ENCODE measurements at places on chromosomes 7 and 10. TPM values are rescaled to one million over a fixed set of nuclear protein-coding genes. Genes with fewer than 3 reads are reported as not detected.

DNA sequence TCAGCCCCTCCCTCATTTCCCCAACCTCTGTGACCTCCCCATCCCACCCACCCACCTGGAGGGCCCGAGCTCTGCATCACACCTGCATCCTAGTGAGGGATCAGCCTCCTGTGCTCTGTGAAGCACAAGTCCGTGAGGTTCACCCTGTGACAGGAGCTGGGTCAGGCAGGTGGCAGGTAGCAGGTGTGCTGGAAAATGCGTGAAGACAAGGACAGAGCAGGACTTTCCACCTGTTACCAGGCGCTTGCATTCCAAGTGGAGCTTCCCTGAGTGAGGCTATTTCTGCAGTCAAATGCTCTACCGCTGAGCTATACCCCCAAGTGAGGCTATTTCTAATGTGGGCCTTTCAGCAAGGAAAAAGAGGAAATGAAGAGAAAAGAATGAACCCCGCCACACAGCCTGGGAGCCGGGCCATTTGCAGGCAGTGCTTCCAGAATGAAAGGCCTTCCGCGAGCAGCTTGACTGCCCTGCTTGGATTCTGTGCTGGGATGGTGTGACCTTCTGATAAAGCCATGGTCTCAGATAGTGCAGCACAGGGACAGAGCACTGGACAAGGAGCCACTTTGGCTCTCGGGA lies 13.3 kb upstream of the CPXM2 start:
- H3K27me3 ChIP-seq: peaks cover 7% of the 10 kb centered on the region
- H3K4me3 ChIP-seq: no peak overlapping the region
- no peak overlapping the region for H3K27ac ChIP-seq
- no peaks in the 10 kb centered on the region for H3K36me3 ChIP-seq

- no peak overlapping the region for H3K4me3 ChIP-seq
- no peaks in the 10 kb centered on the region for H3K36me3 ChIP-seq
- H3K4me1 ChIP-seq: no peaks in the 10 kb centered on the region
- no peak for DNase-seq
Measured at GRCh38 chr7:42869131-42870020, 42.5 kb downstream of the C7orf25 start.

Gene C10orf105
- total RNA-seq: not detected

- no peak for DNase-seq
- no peaks in the 10 kb centered on the region for H3K4me1 ChIP-seq
- H3K36me3 ChIP-seq: peaks cover 56% of the 10 kb centered on the region
- no peaks in the 10 kb centered on the region for H3K27me3 ChIP-seq
Measured at GRCh38 chr10:127374901-127375300, 174.2 kb upstream of the NPS start.

DNA sequence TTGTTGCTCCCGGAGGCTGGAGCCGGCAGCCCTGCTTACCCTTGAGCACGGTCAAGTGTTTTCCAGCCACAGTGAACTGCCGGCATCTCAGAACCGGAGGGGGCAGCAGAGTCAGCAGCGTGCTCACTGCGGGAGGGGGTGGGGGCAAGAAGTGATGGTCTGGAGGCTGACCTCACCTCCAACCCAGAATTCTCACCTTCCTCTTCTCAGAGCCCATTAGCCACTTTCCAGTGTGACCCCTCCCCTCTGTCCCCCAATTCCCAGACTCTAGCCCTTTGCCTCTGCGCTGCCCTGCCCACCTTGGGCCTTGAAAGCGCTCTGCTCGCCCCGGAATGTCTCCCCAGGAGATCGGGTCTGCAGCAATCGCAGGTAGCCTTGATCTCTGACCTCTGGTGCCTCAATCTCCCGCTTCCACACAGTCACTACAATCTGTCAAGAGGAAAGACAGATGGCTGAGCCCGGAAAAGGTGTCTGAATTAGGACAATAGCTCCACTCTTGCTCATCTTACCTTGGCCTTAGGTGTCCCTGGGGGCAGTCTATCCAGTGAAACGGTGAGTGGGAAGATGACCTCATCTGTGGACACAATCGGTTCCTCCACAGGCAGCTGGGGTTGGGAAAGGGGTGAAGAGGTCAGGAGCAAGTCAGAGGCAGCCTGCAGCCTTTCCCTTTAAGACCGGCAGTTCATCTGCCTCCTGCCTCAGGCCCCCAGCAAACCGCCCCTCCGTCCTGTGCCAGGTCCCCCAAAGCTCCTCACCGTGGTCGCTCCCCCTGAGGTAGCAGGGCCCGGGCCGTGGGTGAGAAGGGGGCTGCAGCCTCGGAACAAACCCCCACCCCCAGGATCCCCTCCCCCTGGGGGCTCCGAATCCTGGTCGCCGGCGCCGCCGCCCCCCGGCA lies 942 bp downstream of the TRAPPC14 start:
- DNase-seq: no peak
- H3K27ac ChIP-seq: peak overlapping the region; percentile 90
- H3K27me3 ChIP-seq: no peaks in the 10 kb centered on the region
- H3K4me3 ChIP-seq: peak overlapping the region; percentile 98

DNA sequence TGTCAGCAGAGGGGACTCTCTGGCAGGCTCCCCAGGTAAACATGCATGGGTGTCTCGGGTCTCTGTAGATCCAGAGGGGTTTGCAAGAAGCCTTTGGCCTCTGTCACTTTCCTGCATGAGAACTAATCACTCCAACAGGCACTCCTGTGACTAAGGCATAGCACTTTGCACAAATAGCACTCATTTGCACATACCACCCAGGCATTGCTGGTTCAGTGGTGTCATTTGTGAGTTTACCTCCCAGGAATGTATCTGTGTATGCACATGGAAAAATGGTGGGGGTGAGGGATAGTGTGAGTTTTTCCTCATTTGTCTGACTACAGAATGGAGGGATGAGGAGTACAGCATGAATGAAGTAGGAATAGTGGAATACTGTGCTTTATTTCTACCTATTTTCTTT lies 39.5 kb downstream of the CNNM1 start:
- no peaks in the 10 kb centered on the region for H3K36me3 ChIP-seq
- H3K27me3 ChIP-seq: peaks cover 8% of the 10 kb centered on the region
- no peaks in the 10 kb centered on the region for H3K4me1 ChIP-seq
- no peak overlapping the region for H3K4me3 ChIP-seq
- no peak overlapping the region for H3K27ac ChIP-seq

- no peaks in the 10 kb centered on the region for H3K36me3 ChIP-seq
- no peaks in the 10 kb centered on the region for H3K4me1 ChIP-seq
- peaks cover 23% of the 10 kb centered on the region for H3K27me3 ChIP-seq
- no peak overlapping the region for H3K4me3 ChIP-seq
- H3K27ac ChIP-seq: no peak overlapping the region
Measured at GRCh38 chr7:31437250-31437865, 76.5 kb upstream of the ITPRID1 start.

DNA sequence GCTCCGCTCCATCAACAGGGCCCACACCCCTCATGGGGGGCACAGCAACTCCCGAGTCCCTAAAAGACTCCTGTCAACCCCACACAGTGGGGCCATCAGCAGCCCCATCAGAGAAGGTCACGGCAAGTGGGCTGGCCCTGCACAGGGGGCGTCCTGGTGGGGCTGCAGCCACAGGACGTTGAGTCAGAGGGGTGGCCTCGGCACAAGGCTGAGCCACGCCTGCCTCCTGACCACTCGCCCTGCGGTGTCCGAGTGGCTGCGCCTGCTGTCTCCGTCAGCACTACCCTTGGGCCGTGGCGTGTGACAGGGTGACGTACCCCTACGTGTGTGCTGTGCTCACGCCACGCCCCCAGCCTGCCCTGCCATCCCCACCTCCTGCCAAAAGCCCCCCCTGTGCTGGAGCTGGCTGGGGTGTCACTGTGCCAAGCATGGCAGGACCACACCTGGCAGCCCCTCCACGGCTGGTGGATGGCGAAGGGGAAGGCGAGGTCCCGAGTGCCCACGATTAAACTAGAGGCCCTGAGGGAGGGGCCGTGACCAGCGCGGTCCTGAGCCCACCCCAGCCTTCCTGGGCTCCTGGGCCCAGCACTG lies 26.0 kb upstream of the NKX6-2 start:
- H3K27ac ChIP-seq: no peak overlapping the region
- no peak for DNase-seq
- H3K4me3 ChIP-seq: no peak overlapping the region
- no peaks in the 10 kb centered on the region for H3K4me1 ChIP-seq
- H3K27me3 ChIP-seq: no peaks in the 10 kb centered on the region

Measured in heart right ventricle (tissue), 16 donors.